SJSA1 (cell line): ENCODE measurements at places on chromosomes 13 and 19. TPM values are rescaled to one million over a fixed set of nuclear protein-coding genes. Genes with fewer than 3 reads are reported as not detected.

The METTL21C gene
- not detected in 2 replicates for total RNA-seq

DNA sequence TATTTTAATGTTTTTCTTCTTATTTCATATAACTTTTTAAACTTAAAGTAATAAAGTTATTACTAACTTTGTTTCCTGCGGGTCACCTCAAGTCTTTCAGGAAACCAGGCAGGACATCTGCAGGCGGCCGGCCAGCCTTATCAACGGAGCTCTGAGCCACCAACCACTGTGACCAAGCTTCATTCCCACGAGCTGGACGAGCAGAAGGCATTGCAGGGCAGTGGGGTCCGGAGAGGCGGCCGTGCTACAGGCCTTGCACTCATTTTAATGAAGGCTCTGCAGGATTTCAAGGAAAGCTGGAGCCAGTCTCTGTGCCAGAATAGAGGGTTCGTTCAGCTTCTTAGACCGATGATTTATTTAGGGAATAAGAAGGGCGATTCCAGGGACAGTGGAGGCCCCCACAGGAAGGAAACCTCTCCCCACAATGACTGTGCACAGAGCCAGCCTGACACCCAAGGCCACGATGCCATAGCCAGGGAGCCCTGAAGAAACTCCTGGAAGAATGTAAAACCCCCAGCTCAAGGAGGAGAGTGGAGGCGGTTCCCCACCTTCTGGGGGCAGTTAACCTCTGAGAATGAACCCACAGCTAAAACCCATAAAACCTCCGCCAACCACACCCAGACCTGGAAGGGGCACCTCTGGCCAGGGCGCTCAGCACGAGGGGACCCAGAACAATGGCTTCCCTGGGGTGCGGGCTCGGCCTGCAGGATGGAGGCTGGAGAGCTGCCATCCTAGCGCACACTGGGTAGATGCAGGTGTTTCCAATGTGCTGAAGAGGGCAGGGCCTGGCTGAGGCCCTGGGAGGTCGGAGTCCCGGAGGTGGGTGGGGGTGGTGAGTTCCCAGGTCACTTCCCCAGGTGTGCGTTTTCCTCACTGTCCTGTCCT, 75.0 kb downstream of the RASA3 start:
- peaks cover 25% of the 10 kb centered on the region for H3K36me3 ChIP-seq
- no peak overlapping the region for H3K27ac ChIP-seq
- peaks cover 6% of the 10 kb centered on the region for H3K4me1 ChIP-seq
- DNase-seq = no peak
- H3K27me3 ChIP-seq = no peaks in the 10 kb centered on the region

The KANK3 gene
- total RNA-seq = not detected in 2 replicates

- no peak overlapping the region for H3K27ac ChIP-seq
- no peak overlapping the region for H3K4me3 ChIP-seq
- no peak for DNase-seq
- H3K36me3 ChIP-seq = no peaks in the 10 kb centered on the region
- H3K4me1 ChIP-seq = peaks cover 8% of the 10 kb centered on the region
- H3K27me3 ChIP-seq = peaks cover 61% of the 10 kb centered on the region
These were observed 3.6 kb downstream of the GPR4 start for GRCh38 chr19:45598267-45599001.

The FCER2 gene
- not detected in 2 replicates for total RNA-seq

- peak overlapping the region; percentile 98 for H3K27ac ChIP-seq
- peak; percentile 24 for DNase-seq
- H3K36me3 ChIP-seq = peaks cover 41% of the 10 kb centered on the region
These were observed 696 bp downstream of the ZNF460 start for GRCh38 chr19:57280962-57281400.

DNA sequence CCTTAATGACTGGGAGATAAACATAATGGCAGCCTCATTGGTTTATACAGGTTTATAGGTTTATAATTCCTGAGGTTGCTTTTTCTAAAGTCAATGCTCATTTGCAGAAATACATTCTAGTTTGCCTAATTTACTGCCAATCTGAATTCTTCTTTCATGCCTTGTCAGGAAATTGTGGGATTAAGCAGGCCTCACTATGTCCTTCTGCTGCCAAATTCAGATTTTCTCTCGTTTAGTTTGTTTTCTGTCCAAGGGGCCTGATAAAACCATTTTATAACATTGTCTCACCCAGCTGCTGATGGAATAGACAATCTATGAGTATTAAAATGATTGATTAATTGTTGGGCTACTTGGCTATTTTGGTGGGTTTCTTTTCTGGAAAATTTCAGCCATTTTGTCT, 42.4 kb upstream of the OBI1 start:
- H3K27ac ChIP-seq = no peak overlapping the region
- DNase-seq = no peak
- H3K27me3 ChIP-seq = no peaks in the 10 kb centered on the region
- no peaks in the 10 kb centered on the region for H3K36me3 ChIP-seq
- H3K4me3 ChIP-seq = no peak overlapping the region

GRCh38 chr19:518598-519231, 11.4 kb downstream of the TPGS1 start:
- H3K27ac ChIP-seq = no peak overlapping the region
- H3K4me1 ChIP-seq = peaks cover 10% of the 10 kb centered on the region
- no peaks in the 10 kb centered on the region for H3K27me3 ChIP-seq
- no peak overlapping the region for H3K4me3 ChIP-seq
- no peak for DNase-seq

- no peaks in the 10 kb centered on the region for H3K4me1 ChIP-seq
- no peaks in the 10 kb centered on the region for H3K36me3 ChIP-seq
- H3K27me3 ChIP-seq = no peaks in the 10 kb centered on the region
- peak; percentile 69 for DNase-seq
- no peak overlapping the region for H3K4me3 ChIP-seq
- peak overlapping the region; percentile 40 for H3K27ac ChIP-seq
These were observed 1339.4 kb downstream of the EFNB2 start for GRCh38 chr13:105196052-105196451.

The ZMYM2 gene
- 22.5 and 30.4 TPM in 2 replicates for total RNA-seq

- DNase-seq = no peak
- peaks cover 10% of the 10 kb centered on the region for H3K4me1 ChIP-seq
- no peak overlapping the region for H3K4me3 ChIP-seq
- H3K27me3 ChIP-seq = no peaks in the 10 kb centered on the region
- no peak overlapping the region for H3K27ac ChIP-seq
- H3K36me3 ChIP-seq = no peaks in the 10 kb centered on the region
These were observed 46.9 kb upstream of the UBE2L5 start for GRCh38 chr13:30375265-30375835.

DNA sequence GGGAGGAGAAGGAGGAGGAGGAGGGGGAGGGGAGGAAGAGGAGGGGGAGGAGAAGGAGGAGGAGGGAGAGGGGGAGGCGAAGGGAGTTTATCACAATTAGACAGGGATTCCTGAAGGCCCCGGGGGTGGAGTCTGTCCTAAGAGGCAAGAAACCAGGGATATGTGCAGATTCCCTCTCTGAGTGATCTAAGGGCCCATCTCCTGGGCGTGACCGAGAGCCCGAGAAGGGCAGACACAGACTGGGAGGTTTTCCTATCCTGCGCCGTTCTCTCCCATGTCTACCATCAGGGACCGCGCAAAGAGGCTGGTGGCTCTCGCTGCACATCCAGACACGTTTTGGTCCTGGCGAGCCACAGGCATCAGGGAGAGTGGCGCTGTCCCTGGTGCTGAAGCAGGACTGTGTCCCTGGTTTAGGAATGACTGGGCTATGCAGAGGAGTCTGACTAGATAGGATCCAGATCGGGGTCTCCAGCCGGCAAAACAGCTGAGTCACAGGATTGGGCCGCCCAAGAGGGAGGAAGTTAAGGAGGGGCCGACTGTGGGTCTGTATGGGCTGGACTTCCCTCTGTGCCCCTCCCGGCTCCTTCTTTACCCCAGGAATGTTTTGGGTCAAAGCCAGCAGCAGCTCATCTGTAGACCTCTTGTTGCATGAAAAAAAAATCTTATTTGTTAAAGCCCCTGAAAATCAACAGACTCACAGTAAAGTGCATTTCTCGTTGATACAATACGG, 17.9 kb upstream of the ZNF175 start:
- DNase-seq = peak; percentile 60
- no peaks in the 10 kb centered on the region for H3K4me1 ChIP-seq
- no peaks in the 10 kb centered on the region for H3K36me3 ChIP-seq
- H3K27ac ChIP-seq = no peak overlapping the region

GRCh38 chr19:55386493-55386971, 800 bp downstream of the RPL28 start:
- no peaks in the 10 kb centered on the region for H3K27me3 ChIP-seq
- H3K4me1 ChIP-seq = peaks cover 45% of the 10 kb centered on the region
- DNase-seq = no peak
- H3K36me3 ChIP-seq = peaks cover 57% of the 10 kb centered on the region

DNA sequence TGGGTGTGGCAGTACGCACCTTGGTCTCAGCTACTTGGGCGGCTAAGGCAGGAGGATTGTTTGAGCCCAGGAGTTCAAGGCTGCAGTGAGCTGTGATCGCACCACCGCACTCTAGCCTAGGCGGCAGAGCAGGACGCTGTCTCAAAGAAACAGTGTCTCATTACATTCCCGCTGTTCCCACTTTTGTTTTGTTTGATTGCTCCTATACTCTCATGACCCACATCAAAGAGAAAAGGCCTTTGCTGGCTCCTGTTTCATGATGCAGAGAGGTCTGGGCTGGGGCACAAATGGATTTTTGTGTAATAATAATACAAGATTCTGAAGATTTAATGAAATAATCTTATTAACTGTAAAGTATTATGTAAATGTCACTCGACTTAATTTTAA, 85.7 kb downstream of the LACC1 start:
- no peak overlapping the region for H3K27ac ChIP-seq
- H3K4me3 ChIP-seq = no peak overlapping the region
